Activated CD4-positive, alpha-beta T cell treated with anti-CD3 and anti-CD28 coated beads, Interleukin-2, amount 50 U/mL, for 1 hour (primary cell): ENCODE measurements at places on chromosomes 1 and 21.

GRCh38 chr1:7960867-7961215 is 670 bp upstream of the PARK7 start:
- no peak for DNase-seq

DNA sequence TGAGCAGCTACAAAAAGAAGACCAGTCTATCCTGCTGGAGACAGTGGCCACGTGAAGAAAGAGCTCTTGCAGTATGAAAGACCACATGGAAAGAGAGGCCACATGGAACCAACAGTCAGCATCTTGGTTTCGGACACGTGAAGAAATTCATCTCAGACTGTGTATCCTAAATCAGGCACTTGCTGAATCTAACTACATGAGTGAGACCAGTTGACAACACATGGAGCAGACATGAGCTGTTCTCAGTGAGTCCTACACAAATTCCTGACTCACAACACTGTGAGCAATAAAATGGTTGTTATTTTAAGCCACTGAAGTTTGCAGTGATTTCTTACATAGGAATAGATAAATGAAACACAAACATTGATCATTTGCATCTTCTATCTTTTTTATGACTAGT is 2.4 kb upstream of the TAF1A start:
- no peak for DNase-seq

- no peak for DNase-seq
These were observed 8.9 kb upstream of the RGS1 start for GRCh38 chr1:192566657-192567056.

DNA sequence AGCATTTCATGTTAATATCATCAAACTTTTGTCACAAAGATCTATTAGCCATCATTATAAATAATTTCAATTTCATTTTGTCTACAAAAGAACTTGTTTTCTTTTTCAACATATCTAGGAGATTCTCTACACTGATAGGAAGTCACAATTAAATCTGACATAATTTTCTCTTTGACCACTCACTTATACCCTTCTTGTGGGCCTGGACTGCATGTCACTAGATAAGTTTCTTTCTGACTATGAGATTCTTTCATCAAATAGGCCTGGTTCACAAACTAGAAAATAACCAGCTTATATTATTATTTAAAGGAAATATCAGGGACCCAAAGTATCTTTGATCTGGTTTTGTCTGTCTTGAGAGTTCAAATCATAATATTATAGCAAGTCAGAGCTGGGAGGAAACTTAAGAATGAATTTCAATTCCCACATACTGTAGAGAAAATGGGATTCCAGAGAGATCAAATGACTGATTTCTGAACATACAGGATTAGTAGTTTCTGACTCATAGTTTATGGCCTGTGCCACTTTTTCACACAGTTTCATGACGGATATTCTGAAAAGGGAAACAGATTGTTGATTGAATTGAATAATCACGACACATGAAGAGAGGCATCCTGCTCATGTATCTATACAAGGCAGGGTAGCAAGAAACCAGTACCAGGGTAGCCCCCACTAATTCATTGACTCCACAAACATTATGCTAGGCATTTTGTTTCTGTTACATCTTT is 355.8 kb downstream of the GPATCH2 start:
- no peak for DNase-seq

GRCh38 chr1:150311762-150312161 is 9.6 kb upstream of the PRPF3 start:
- DNase-seq = no peak

GRCh38 chr1:107467286-107467685 is 326.4 kb downstream of the NTNG1 start:
- no peak for DNase-seq
